SK-N-SH (cell line): ENCODE measurements at places on chromosomes 6 and 20.
A peak's percentile ranks its signal among the peaks of the same experiment; 100 is the strongest.

DNA sequence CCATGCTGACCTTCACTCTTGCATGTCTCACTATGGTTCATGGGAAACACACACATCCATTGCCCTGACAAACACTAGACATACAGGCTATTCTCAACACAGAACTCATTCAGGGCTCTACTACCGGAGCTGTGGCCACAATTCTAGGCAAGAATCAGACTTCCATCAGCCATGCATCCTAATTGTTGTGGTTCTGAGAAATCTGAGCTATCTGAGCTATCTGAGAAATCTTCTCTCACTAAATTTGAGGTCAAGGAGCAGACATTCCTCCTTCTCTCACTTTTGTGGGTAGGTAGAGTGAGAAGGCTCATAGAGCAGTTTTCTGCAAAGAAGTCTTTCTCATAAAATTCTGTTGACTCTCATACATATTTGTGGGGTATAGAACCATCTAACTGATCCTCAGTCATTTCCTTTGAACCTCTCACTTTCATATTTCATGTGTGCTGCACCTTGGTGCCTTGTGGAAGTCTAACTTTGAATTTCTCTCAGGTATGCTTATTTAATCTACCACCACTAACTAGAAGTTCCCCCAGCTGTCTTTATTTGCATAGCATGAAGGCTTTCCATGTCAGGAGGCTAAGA is 43.6 kb downstream of the ADGRF1 start:
- DNase-seq = no peak

GRCh38 chr6:20826378-20826777 is 292.1 kb downstream of the CDKAL1 start:
- no peak for DNase-seq

- DNase-seq = no peak
Measured at GRCh38 chr6:14200047-14200446, 82.5 kb downstream of the CD83 start.

- no peak for DNase-seq
Measured at GRCh38 chr6:145895802-145896201, 68.4 kb downstream of the SHPRH start.

DNA sequence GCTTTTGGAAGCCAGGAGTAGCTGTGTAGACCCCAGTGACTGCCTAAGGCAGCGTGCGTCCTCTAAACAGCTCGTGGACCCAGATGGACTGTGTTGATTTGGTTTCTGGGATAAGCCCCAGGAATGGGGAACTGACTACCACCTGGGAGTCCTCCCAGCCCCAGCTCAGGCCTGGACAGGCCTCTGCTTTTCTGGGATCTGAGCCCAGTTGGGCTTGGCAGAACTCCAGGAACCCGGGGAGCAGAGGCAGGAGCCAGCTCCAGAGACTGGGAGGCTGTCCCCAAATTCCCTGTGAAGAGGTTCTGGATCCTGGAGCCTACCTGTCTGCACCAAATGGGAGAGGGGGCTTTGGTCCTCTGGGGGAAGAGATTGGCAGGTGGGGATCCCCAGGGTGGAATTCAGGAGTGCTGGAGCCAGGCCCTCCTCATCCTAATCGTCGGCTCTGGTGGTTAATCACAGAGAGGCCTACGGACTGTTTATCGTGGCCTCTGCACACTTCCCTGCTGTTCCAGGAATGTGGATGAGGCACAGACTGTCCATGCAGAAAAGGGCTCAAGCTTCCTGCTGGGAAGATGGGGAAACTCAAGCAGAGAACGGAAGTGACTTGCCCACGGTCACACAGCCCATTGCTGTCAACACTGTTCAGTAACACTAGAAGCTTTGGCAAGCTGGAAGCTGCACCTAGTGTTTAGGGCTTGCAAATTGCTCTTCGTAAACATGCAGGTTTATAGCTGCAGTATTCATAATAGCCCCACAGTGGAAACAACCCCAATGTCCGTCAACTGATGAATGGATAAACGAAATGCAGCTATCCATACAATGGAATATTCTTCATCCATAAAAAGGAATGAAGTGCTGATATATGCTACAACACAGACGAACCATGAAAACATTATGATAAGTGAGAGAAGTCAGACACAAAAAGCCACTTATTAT is 100.6 kb downstream of the KCNB1 start:
- peak; percentile 72 for DNase-seq

GRCh38 chr20:52493171-52493721 is 301.7 kb upstream of the ZFP64 start:
- DNase-seq = no peak

GRCh38 chr6:157410045-157410444 is 29.1 kb downstream of the ZDHHC14 start:
- DNase-seq = no peak

DNA sequence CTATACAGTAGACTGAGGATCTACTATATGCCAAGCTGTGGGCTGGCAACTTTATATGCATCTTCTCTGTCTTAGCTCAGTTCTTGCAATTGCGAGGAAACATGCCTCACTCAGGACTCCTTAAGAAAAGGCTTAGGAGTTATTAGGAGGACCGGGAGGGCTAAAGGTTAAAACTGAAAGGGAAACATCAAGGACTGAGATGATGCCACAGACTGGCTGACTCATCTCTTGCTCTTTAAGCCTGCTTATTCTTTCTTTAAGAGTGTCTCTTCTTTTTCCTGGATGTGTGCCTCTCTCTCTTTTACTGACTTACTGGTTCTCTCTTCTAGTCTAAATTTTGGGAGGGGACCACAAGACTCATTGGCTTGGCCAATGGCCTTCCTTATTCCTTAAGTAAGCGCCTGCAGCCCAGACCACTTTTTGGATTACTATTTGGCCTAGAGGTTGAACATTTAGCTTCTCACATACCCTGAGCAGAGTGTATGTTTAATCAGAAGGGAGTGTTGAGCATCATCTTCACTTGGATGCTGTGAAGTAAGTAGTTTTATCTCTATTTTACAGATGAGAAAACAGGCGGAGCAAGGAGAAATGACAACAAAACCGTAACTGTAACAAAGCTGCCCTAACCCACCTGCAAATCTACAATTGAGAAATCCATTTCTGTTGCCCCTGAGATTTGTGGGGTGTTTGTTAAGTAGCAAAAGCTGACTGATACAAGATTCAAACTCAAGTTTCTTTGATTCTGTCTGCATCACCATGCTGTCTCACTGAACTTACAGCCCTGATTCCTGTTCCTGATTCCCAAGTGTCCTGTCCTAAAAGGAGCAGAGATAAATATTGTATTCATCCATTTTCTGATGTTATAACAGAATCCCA is 7.2 kb upstream of the SDC4 start:
- no peak for DNase-seq

DNA sequence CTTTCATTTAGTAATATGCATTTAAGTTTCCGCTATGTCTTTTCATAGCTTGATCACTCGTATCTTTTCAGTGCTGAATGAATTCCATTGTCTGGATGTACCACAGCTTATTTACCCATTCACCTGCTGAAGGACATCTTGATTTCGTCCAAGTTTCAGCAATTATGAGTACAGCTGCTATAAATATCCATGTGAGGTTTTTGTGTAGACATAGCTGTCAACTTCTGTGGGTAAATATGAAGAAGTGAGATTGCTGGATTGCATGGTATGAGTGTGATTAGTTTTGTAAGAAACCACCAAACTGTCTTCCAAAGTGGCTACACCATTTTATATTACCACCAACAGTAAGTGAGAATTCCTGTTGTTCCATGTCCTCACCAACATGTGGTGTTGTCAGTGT is 79.2 kb upstream of the STMND1 start:
- DNase-seq = no peak

DNA sequence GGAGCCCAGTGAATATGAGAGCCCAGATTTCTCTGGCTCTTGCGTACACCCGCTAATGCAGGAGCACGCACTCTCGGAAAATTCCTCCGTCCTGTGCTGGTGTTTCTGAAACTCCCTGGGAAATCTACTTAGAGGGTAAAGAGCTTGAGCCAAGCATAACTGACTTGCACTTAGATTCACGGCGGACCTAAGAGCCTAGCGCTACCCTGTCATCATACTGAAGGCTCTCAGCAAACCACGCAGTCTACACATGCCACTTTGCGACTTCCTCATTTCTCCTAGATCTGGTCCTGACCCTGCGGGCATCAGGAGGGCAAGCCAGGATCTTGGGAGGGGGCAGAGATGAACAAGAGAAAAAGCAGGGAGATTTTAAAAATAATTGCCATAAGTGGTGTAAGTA is 324.7 kb downstream of the CD83 start:
- no peak for DNase-seq

DNA sequence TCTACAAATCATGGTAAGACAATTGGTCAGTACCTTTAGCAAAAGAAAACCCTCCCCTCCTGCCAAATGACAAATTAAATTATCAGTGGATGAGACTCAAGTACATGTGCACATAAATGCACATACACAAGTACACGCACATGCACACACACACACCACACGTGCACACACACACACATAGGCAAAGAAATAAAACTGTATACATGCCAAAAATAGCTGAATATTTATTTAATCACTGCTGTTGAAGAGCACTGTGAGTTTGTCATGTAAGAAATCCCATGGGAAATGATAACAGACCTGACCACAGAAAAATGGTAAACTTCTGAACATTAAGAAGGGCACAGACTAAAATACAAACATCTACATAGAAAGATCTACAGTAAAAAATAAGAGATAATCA is 46.6 kb upstream of the TNFAIP3 start:
- no peak for DNase-seq

GRCh38 chr6:159378411-159379328 is 209.5 kb downstream of the FNDC1 start:
- DNase-seq = no peak

DNA sequence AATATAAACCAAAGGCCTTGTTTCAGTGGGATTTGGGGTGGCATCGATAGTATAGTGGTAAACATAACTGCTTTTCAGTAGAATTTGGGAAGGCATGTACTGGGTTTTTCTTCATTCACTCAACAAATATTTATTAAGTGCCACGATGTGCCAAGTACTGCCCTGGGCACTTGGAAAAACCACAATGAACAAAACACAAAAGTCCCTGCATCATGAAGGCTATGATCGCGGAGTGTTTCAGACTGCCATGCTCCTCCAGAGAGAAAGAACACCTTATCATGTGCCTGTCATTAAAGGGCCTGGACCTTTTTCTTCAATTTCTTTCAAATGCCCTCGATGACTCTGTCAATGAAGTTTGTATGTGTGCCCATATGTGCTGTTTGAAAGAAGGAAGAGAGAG is 59.2 kb upstream of the CEP85L start:
- no peak for DNase-seq

DNA sequence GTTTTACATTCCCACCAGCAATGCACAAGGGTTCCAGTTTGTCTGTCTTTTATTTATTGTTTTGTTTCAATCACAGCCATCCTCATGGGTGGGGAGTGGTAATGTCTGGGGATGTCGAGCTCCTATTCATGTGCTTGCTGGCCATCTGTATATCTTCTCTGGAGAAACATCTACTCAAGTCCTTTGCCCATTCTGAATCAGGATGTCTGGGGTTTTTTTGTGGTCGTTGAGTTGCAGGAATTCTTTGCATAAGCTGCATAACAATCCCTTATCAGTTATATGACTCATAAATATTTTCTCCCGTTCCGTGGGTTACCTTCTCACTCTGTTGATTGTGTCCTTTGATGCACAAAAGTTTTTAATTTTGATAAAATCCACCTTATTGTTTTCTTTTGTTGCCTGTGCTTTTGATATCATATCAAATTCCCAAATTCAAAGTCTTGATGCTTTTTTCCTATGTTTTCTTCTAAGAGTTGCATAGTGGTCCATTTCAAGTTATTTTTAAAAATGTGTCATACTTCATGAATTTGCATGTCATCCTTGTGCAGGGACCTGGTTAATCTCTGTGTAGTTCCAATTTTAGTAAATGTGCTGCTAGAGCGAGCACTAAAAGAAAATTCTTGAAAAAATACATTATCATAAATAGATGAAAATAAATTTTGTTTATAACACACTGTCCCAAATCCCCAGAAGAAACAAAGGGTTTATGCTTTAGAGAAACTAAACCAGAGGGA is 54.9 kb upstream of the PDE10A start:
- DNase-seq = no peak

GRCh38 chr6:69005199-69005598 is 370.1 kb downstream of the ADGRB3 start:
- DNase-seq = no peak

- peak; percentile 53 for DNase-seq
Measured at GRCh38 chr6:149560736-149561135, 5.4 kb upstream of the GINM1 start.

- no peak for DNase-seq
Measured at GRCh38 chr20:1081891-1082290, 36.5 kb upstream of the PSMF1 start.

DNA sequence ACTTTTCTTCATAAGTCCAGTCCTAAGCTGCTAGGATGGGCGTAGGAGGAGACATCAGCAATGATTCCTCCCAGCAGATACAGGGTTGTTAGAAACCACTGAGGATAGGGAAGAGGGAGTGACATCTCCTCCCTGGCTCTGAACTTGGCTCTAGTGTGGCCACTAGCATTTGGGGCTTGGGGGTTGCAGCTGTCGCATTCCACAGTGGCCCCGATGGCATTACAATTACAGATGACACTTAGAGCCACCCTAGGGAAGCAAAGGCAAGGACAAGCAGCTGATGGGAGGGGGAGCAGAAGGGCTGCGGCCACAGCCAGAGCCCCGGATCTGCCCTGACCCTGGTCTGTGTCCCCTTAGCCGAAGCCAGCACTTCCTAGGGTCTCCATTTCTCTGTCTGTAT is 9.5 kb upstream of the CDKN1A start:
- DNase-seq = no peak

DNA sequence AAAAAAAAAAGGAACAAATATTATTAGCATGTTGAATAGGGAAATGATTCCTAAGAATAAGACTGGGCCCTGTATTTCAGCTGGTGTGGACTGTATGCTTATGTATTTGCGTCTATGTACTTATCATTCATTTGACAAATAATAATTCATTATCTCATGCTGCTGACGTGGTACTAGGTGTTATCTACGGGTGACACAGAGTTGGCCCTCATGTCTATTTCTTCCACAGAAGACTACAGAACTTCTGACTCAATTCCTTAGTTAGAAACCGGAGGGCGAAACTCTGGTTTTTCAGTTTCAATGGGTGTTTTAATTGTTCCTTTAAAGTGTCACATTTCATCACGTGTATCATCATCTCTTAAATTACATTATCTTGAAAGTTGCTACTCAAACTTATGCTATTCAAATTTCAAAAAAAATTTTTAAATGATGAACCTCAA is 305.9 kb downstream of the CLIC5 start:
- no peak for DNase-seq

DNA sequence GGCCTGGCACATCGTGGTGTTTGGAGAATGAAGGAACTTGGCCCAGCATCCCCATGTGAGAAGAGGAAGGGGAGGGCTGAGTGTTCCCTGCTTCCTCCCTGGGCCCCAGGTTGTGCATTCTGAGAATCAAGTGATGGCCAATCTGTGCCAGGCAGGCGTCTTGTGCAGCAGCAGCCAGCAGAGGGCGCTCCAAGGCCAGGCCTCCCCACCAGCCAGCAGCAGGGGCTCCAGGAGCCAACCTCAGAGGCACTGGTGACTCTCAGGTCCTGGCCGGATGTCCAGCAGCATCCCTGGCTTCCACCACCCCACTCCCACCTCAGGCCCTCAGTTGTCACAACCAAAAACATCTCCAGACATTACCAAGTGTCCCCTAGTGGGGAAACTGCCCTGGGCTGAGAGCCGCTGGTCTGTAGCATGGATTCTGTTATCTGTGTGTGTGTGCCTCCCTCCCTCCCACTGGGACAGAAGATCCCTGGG is 192.0 kb downstream of the PREX1 start:
- DNase-seq = peak; percentile 90
